Mesothelial cell of epicardium (in vitro differentiated cells): ENCODE measurements at places on chromosomes 11 and 22. TPM values are rescaled to one million over a fixed set of nuclear protein-coding genes. Genes with fewer than 3 reads are reported as not detected.

Gene SSTR3
- total RNA-seq, result 0.61 to 0.82 TPM (median 0.69 TPM) in 3 replicates

DNA sequence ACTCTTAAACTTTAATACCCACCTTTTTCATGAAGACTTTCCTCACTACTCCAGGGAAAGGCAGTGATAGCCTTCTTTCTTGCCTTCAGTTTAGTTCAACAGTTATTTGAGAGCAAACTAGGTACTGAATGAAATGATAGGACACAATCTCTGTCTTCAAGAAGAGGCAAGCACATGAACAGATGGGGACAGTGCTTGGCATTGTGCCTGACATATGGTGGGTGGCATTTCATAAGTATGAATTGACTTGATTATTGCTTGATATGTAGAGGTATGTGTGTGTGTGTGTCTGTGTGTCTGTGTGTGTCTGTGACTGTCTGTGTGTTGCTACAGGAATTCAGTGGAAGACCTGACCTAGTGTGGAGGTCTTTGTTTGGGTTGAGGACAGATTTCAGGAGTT, 504.1 kb downstream of the NELL1 start:
- no peaks in the 10 kb centered on the region for H3K4me1 ChIP-seq
- H3K27ac ChIP-seq, result no peak overlapping the region
- no peak overlapping the region for H3K4me3 ChIP-seq
- H3K36me3 ChIP-seq, result no peaks in the 10 kb centered on the region

DNA sequence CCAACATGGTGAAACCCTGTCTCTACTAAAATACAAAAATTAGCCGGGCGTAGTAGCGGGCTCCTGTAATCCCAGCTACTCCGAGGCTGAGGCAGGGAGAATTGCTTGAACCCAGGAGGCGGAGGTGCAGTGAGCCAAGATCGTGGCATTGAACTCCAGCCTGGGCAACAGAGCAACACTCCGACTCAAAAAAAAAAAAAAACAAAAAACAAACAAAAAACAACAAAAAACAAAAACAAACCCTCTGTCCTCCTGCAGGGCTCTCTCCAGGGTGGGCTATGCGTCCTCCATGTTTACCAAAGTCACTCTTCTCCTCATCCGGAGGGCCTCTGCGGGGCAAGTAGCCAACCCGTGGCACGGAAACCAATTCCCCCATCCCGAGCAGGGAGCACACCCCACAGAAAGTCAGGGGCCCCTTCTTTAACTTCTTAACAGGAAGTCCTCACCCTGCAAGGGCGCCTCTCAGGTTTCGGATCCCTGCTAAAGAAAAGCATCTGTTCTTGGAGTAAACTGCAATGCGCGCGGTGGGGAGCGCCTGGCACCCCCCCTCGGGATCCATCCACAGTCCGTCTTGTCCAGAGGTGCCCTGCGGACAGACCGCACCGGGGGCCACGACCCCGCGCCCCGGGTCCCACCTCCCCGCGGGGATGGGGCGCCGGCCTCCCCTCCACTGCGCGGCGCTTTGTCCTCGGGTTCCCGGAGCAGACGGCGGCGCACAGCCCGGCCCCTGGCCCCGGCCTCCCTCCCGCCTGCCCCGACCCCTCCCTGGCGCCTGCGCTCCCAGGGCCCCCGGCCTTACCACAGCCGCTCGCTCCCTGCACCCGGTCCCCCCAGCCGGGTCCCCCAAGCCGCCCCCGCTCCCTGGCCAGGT, 712 bp downstream of the CERK start:
- peaks cover 2% of the 10 kb centered on the region for H3K36me3 ChIP-seq
- peaks cover 38% of the 10 kb centered on the region for H3K4me1 ChIP-seq
- peak overlapping the region; percentile 92 for H3K4me3 ChIP-seq
- H3K27me3 ChIP-seq, result no peaks in the 10 kb centered on the region
- peak; percentile 27 for DNase-seq
- peak overlapping the region; percentile 88 for H3K27ac ChIP-seq

- H3K4me1 ChIP-seq, result peaks cover 4% of the 10 kb centered on the region
- peaks cover 7% of the 10 kb centered on the region for H3K36me3 ChIP-seq
- no peaks in the 10 kb centered on the region for H3K27me3 ChIP-seq
These were observed 49.0 kb upstream of the CYP2D6 start for GRCh38 chr22:42179616-42180015.

GRCh38 chr22:33054001-33054675, 4.0 kb downstream of the SYN3 start:
- H3K4me3 ChIP-seq, result no peak overlapping the region
- no peak for DNase-seq
- peaks cover 3% of the 10 kb centered on the region for H3K4me1 ChIP-seq
- peaks cover 82% of the 10 kb centered on the region for H3K27me3 ChIP-seq
- H3K27ac ChIP-seq, result no peak overlapping the region
- H3K36me3 ChIP-seq, result no peaks in the 10 kb centered on the region

Gene ANO9
- total RNA-seq, result 29.7 to 32.3 TPM (median 30.6 TPM) in 3 replicates

GRCh38 chr11:44954051-44954906, 3.6 kb upstream of the TP53I11 start:
- H3K27ac ChIP-seq, result no peak overlapping the region
- peaks cover 45% of the 10 kb centered on the region for H3K27me3 ChIP-seq
- no peak overlapping the region for H3K4me3 ChIP-seq
- H3K36me3 ChIP-seq, result no peaks in the 10 kb centered on the region
- peaks cover 23% of the 10 kb centered on the region for H3K4me1 ChIP-seq

DNA sequence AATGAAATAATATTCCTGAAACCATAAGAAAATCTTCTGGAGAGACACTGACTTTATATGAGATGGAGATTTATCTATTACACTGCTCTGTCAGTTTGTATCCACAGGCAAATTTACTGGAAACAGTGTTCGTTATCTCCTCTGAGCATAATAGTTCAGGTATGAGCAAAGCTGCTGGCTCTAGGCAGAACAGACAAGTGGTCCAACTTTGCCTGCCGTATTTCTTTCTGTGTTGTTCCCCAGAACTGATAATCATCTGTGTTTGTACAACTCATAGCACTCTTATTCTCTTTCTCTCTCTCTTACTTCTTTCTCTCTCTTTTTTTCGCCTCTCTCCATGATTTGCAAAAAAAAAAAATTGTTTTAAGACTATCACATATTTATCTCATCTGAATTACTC, 623.8 kb upstream of the CHORDC1 start:
- no peak overlapping the region for H3K4me3 ChIP-seq
- no peaks in the 10 kb centered on the region for H3K27me3 ChIP-seq
- peaks cover 10% of the 10 kb centered on the region for H3K4me1 ChIP-seq
- DNase-seq, result no peak
- H3K27ac ChIP-seq, result no peak overlapping the region

DNA sequence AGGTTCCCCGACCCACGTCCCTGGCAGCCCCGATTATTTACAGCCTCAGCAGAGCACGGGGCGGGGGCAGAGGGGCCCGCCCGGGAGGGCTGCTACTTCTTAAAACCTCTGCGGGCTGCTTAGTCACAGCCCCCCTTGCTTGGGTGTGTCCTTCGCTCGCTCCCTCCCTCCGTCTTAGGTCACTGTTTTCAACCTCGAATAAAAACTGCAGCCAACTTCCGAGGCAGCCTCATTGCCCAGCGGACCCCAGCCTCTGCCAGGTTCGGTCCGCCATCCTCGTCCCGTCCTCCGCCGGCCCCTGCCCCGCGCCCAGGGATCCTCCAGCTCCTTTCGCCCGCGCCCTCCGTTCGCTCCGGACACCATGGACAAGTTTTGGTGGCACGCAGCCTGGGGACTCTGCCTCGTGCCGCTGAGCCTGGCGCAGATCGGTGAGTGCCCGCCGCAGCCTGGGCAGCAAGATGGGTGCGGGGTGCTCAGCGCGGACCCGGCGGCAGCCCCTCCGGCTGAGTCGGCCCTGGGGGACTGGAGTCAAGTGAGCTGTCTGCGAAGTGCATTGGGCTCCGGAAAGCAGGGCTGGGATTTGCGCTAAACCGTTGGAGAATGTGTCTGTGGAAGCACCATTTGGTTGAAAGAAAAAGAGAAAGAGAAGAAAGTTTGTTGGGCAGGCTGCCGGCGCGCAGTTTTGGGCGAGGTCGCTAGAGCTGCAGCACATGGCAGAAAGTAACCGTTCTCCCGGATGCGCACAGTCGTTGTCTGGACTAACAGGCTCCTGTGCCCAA, at the start of gene CD44:
Gene CD44 (plus strand): TSS at position 229 of the 779 bp plus-strand sequence. CDS start 133 bp downstream, at position 362.
- peaks cover 10% of the 10 kb centered on the region for H3K4me1 ChIP-seq
- H3K27me3 ChIP-seq, result peaks cover 88% of the 10 kb centered on the region
- no peak for DNase-seq
- no peak within 1 kb of the TSS for H3K27ac ChIP-seq

- H3K36me3 ChIP-seq, result no peaks in the 10 kb centered on the region
- no peak for DNase-seq
- no peak overlapping the region for H3K27ac ChIP-seq
- no peaks in the 10 kb centered on the region for H3K27me3 ChIP-seq
These were observed 74.7 kb upstream of the DRD2 start for GRCh38 chr11:113549611-113550578.

Gene MS4A7
- not detected in 3 replicates for total RNA-seq

- no peak for DNase-seq
- H3K4me1 ChIP-seq, result peaks cover 1% of the 10 kb centered on the region
- no peaks in the 10 kb centered on the region for H3K27me3 ChIP-seq
These were observed 8.8 kb downstream of the ACP2 start for GRCh38 chr11:47239852-47240251.

- peak overlapping the region; percentile 90 for H3K4me3 ChIP-seq
- peaks cover 60% of the 10 kb centered on the region for H3K4me1 ChIP-seq
- H3K36me3 ChIP-seq, result no peaks in the 10 kb centered on the region
- peaks cover 4% of the 10 kb centered on the region for H3K27me3 ChIP-seq
These were observed 1.7 kb downstream of the EXPH5 start for GRCh38 chr11:108591893-108592292.

Gene P4HA3
- 1.4 to 1.7 TPM (median 1.6 TPM) in 3 replicates for total RNA-seq

Gene OVOL1
- total RNA-seq, result 3.9 to 4.7 TPM (median 4.3 TPM) in 3 replicates

Gene DDIAS
- total RNA-seq, result 4.0 to 5.8 TPM (median 5.6 TPM) in 3 replicates

GRCh38 chr22:39284983-39285382, 34.4 kb downstream of the RPL3 start:
- H3K36me3 ChIP-seq, result no peaks in the 10 kb centered on the region
- DNase-seq, result no peak
- H3K27me3 ChIP-seq, result no peaks in the 10 kb centered on the region
- no peak overlapping the region for H3K27ac ChIP-seq

- H3K4me3 ChIP-seq, result no peak overlapping the region
- no peak overlapping the region for H3K27ac ChIP-seq
- H3K4me1 ChIP-seq, result peaks cover 7% of the 10 kb centered on the region
These were observed 18.0 kb downstream of the LSP1 start for GRCh38 chr11:1870721-1871466.

DNA sequence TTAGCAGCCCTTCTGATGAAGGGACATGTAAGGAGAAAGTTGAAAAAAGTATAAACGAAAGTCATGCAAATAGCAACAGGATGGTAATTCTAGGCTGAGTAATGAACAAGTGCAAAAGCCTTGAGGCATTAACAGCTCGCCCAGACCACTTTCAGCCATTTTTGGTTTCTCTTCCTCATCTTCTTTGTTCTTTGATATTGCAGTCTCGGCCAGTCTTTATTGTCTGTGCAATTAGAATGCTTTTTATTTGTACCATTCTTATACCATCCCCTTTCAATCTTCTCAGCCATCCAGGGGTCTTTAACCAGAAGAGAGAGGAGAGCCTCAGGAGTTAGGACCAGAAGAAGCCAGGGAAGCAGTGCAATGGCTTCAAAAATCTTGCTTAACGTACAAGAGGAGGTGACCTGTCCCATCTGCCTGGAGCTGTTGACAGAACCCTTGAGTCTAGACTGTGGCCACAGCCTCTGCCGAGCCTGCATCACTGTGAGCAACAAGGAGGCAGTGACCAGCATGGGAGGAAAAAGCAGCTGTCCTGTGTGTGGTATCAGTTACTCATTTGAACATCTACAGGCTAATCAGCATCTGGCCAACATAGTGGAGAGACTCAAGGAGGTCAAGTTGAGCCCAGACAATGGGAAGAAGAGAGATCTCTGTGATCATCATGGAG, 7.3 kb downstream of the TRIM34 start:
- no peaks in the 10 kb centered on the region for H3K27me3 ChIP-seq
- H3K27ac ChIP-seq, result no peak overlapping the region
- DNase-seq, result no peak

DNA sequence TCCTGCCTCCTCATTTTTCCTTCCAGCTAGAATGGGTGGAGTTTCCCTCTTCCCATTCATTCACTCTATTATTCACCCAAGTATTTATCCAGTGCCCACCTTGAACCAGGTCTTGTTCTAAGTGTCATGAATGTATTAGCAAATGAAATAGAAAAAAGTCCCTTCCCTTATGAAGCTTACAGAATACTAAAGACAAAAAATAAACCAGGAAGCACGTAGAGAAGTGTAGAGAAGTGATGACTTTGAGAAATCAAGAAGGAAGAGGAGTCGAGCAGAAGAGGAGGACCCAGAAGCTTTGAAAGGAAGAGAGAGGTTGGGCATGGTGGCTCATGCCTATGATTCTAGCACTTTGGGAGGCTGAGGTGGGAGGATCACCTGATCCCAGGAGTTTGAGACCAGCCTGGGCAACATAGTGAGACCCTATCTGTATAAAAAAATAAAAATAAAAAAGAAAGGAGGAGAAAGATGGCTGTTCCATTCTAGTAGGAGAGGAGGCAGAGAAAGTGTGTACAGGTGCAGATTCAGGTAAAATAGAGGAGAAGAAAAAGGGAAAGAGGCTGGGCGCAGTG, 17.1 kb upstream of the SYVN1 start:
- H3K4me3 ChIP-seq, result no peak overlapping the region
- no peak for DNase-seq
- H3K36me3 ChIP-seq, result no peaks in the 10 kb centered on the region
- H3K27me3 ChIP-seq, result peaks cover 10% of the 10 kb centered on the region
- H3K4me1 ChIP-seq, result peaks cover 18% of the 10 kb centered on the region
- H3K27ac ChIP-seq, result peak overlapping the region; percentile 95

DNA sequence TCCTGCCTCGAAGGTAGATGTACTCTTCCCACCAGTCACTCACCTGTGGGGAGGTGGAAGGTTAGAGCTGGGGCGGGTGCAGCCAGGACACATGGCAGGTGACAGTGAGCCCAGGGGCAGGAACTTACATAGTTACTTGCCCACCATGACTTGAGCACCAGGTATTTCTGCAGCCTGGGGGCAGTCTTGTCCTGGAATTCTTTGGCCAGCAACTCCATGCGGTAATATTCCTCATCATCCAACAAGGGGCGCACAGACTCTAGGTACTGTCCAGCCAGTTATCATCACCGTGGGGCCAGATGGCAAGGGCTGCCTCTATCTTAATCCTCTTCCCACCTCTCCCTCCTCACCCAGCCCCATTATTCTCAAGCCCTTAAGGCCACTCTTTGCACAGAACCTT, 2.2 kb downstream of the CPT1B start:
- peaks cover 8% of the 10 kb centered on the region for H3K36me3 ChIP-seq
- no peaks in the 10 kb centered on the region for H3K27me3 ChIP-seq
- H3K4me1 ChIP-seq, result no peaks in the 10 kb centered on the region
- no peak overlapping the region for H3K27ac ChIP-seq
